ENCODE measurements at places on chromosomes 2 and 18.

GRCh38 chr2:96082211-96083063 lies 33.9 kb downstream of the ADRA2B start:
- DNase-seq = no peak

DNA sequence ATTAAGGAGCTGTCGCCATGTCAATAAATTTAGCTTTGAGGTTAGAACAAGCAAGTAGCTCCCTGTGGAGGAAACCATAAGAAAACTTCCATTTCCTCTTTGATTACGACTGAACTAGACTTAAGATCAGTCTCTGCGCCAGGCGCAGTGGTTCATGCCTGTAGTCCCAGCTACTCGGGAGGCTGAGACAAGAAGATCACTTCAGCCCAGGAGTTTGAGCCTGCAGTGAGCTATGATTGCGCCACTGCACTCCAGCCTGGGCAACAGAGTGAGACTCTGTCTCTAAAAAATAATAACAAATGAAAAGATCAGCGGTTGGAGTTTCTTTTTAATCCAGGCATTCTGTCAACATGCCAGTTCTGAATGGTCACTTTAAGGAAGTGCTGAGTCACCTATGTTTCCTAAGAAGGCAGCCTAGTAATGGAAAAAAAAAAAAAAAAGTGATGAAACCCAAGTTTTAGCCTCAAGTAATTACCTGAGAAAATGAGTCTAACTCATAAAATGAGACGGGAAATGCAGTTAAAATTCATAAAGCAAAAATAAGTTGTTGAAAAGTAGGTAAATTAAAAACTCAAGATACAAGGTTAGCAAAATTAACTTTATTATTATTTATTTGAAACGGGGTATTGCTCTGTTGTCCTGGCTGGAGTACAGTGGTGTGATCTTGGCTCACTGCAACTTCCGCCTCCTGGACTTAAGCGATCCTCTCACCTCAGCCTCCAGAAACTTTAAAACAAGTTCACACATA lies 10.2 kb downstream of the C18orf32 start:
- peak; percentile 86 for DNase-seq

DNA sequence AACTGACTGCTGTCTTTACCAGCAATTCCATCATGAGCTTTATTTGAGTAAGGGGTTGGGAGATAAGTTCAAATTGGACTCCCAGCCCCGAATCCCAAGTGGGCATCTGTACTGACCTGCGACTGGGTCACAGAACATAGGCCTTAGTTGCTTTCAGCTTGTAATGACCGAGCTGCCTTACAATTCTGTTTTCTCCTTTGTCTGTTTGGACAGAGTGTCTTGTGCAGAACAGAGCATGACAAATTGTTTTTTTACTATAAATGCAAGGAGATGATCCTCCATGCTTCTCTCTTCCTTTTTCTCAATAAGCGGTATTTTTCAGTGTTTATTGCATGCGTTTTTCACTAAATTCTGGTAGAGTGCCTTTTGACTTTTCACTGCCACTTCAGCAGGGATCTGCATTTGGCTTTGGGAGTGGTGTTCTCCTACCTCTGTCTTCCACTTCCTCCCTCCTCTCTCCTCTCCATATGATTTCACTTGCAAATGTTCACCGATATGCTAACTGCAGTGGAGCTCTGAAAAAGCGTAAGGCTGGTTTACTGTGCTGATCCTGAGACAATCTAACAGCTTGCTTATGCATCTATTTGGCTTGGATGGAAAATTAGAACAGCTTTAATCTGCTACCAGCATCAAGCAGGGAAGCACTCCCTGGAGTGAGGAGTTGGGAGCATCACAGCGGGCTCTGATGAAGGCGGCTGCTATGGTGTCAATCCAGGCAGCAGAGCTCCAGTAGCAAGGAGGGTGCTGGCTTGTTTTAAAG lies 158.8 kb upstream of the SMIM21 start:
- no peak for DNase-seq

- no peak for DNase-seq
Observed at GRCh38 chr2:23587341-23587880, 202.4 kb downstream of the KLHL29 start.

- no peak for DNase-seq
Observed at GRCh38 chr2:108965540-108966289, 23.3 kb downstream of the EDAR start.

DNA sequence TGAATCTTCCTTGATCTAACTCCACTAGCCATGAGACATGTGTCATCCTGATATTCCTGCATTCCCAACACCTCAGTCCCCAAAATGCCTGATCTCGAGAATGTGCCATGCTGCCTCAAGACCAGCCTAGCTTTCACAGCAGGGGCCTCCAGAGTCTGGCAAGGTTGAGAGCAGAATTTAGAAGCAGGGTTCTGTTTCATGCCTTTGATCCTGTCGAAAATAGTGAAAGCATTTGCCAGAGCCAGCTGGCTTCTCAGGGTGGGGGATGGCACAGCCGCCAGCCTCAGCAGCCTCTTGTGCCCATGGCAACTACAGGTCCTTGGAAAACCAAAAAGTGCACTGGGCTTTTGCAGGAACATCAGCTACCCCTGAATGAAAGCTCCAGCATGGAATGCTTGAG lies 143.5 kb downstream of the RTN4 start:
- DNase-seq = no peak

- peak; percentile 94 for DNase-seq
Observed at GRCh38 chr2:112881217-112881985, 29.6 kb upstream of the IL37 start.

DNA sequence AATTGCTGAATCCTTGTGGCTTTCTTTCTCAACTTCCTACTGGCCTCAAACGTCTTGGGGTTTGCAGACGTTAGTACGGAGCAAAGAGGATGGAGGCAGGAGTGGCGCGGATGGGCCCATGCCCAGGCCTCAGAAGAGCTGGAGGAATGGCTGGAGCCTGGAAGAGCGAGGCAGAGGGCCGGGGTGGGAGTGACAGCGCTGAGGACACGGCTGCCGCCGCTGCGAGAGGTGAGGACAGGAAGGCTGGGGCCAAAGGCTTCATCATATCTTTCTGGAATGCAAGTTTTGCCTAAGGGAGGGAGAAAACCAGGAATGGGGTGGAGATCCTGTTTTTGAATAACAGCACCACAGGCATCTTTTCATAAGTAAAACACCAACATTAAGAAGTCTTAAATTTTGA lies 178.5 kb upstream of the SESTD1 start:
- peak; percentile 22 for DNase-seq

DNA sequence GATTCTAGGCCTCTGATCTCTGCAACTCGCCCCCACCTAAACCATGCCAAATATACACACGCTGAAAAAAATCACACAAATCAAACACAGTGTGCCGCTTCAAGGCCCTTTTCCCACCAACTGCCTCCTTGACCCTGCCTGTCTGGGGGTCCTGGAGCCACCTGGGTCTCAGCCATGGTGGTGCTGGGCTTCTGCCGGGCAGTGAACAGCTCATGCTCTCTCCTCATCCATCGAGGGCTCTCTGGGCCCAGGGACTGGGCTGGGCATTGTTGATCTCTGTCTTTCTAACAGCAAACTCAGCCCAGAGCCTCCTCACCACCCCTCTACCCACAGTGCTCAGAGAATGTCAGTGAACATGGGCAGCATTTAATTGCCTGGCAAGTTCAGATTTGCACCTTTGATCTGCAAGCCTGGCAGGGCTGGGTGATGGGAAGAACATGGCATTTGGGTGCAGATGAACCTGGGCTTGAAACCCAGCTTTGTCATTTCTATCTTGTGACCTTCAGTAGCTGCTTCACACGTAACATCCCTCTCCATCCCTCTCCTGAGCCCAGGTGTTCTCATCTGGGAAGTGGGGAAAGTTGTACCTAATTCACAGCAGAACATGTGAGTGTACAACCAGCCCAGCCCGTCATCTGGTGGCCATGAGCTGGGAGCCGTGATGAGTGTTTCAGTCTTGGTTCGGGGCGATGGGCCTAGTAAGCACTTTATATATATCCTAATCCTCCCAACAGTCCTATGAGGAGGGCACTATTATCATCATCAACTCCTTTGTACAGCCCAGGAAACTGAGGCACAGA lies 46.1 kb downstream of the SDC1 start:
- DNase-seq = no peak

DNA sequence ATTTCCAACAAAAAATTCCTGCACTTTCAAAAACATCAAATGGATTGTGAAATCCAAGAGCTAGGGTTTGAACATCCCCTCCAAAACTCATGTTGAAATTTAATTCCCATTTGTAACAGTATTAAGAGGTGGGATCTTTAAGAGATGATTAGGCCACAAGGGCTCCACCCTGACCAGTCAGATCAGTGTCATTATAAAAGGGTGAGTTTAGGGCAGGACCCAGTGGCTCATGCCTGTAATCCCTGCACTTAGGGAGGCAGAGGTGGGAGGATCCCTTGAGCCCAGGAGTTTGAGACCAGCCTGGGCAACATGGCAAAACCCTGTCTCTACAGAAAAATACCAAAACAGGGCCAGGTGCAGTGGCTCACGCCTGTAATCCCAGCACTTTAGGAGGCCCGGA lies 8.9 kb downstream of the GTF3C2 start:
- DNase-seq = no peak

DNA sequence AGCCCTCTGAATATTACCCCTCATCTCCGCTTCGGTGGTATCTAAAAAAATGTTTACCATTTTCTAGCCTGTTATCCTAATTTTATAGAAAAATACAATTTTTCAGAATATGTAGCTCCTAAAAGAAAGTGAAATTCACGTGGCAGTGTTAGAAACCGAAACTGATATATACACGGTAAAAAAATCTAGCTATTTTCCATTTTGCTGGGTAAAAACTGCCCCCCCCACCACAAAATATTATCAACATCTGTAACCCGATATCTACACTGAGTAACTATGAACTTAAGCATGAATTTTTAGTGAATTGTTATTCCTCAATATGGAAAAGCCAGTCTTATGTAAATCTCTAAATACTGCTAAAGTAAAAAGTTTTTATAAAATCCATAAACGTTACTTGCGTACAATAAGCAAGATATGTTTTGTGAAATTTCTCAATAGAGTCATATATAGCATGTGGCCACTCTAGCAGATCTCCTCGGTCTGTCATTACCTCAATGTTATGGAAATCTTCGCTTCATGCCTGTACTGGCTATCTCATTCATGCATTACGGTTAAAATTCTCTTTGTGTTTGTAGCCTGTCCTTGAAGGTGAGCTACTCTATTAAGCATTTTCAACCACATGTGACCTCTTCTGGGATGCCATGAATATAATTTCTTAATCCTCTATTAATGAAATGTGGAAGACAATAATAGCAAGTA lies 524.2 kb downstream of the TRIB2 start:
- no peak for DNase-seq

GRCh38 chr2:28463211-28463816 lies 32.5 kb upstream of the PLB1 start:
- no peak for DNase-seq

DNA sequence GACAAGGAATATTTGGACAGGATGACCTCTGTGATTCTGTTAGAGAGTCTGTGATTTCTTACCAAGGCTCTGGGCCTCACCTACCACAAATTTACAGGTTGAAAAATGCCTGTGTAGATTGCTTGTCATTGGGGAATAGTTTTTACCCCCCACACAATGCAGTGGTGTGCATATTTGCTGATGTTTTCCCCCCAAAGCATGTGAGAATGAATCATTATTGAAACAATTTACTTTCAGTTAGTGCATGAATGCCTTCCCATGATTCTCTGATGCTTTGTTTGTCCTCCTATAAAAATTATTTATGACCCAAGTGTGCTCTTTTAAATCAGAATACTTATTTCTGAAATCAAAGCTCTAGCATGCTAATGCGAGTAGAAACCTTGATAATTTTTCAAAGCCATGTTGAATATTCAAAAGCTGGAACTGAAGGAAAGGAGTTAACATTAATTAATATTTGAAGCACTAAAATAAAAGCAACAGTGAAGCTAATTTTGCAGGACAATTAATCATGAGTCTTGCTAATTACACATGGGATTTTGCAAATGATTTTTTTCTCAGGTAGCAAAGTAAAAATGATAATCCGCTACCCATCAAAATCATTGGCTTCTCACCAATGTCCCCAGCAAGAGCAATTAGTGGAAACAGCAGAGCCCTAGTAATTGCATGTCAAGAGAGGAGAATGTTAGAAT lies 361.2 kb upstream of the HNRNPA3 start:
- no peak for DNase-seq

DNA sequence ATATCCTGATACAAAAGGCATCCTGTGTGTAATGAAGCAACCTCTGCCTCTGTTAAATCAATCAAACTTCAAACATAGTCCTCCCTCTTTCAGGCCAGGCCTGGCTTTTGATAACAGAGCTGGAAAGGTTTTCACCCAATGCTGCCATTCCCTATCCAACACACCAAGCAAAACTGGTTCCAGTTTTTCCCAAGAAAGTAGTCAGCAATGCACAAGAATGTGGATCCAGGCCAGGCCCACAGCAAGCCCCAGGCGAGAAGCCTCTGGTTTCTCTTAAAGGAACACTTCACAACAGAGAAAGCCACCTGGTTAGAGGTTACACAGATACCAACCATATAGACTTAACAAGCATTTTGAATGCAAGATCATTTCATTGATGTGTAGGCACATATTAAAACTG lies 49.2 kb upstream of the CCDC150 start:
- no peak for DNase-seq

DNA sequence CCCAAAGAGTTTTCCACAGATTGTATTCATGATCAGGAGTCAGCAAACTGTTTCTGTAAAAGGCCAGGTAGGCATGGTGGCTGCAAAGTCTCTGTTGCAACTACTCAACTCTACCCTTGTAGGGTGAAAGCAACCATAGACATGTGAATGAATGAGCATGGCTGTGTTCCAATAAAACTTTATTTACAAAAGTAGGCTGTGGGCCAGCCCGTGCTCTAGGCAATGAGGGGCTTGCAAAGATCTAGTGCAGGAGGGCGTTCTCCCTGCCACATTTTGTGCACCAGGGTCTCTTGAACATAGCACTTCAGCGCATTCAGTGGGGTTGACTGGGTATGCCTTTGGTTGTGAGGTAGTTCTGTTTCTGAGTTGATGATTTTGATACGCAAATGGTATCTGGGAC lies 85.8 kb downstream of the ST6GAL2 start:
- DNase-seq = no peak

GRCh38 chr2:174753038-174753633 lies 11.1 kb downstream of the CHRNA1 start:
- no peak for DNase-seq

- DNase-seq = no peak
Observed at GRCh38 chr2:709138-709765, 32.0 kb upstream of the TMEM18 start.

DNA sequence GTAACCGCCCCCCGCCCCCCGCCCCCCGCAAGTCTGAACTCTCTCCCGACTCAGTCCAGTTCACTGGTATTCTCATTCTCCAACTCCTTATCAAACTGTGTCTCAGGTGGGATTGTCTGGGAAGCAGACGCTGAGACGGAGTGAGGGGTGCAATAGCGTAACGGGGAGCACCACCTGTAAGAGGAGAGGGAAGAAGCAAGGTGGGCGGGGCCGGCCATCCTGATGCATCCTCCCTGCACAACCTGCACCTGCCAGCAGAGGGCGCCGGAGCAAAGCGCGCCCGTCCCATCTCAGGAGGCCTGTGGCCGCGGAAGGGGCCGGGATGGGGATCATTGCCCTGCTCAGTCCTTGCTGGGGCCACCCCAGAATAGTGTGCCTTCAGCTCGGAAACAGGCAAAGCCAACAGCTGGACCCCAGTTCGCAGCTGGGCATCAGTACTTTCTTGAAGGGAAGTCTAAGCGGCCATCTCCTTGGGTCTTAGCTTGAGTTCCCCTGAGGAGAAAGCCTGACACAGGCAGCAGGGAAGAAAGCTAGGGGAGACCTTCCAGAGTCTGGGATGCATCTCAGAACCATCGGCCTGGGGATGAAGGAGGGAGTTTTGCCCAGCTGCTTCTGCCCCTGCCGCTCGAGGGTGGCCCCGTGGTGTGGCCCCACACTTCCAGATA lies 208.0 kb downstream of the TFCP2L1 start:
- peak; percentile 83 for DNase-seq
